ENCODE measurements at places on chromosomes 13 and 19. TPM values are rescaled to one million over a fixed set of nuclear protein-coding genes. Genes with fewer than 3 reads are reported as not detected.

DCUN1D2 gene
- total RNA-seq: 23.0 TPM

GRCh38 chr13:29743201-29743786 lies 107.1 kb downstream of the UBL3 start:
- H3K27me3 ChIP-seq: no peaks in the 10 kb centered on the region
- no peak for DNase-seq
- no peak overlapping the region for H3K4me3 ChIP-seq
- H3K4me1 ChIP-seq: no peaks in the 10 kb centered on the region

GRCh38 chr19:4052114-4052992 lies 14.3 kb downstream of the ZBTB7A start:
- H3K27ac ChIP-seq: no peak overlapping the region
- no peaks in the 10 kb centered on the region for H3K27me3 ChIP-seq
- DNase-seq: no peak
- H3K4me3 ChIP-seq: no peak overlapping the region

DNA sequence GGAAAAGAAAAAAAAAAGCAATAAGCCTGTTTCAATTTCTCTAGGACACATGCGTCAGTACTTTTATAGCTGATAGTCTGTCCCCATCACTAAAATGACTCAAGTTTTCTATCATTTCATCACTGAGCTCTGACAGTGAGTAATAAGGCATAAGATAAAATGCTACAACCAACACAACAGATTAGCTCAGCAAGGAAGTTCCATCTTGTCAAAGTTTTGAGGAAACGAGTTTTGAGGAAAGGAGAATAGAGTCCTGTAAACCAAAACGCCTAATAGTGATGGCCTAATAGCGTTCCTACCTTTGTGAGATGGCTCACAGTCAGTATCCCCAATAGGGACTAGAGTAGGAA lies 145.1 kb downstream of the LACC1 start:
- H3K27me3 ChIP-seq: peaks cover 12% of the 10 kb centered on the region
- no peak overlapping the region for H3K27ac ChIP-seq
- H3K4me1 ChIP-seq: no peaks in the 10 kb centered on the region
- no peak overlapping the region for H3K4me3 ChIP-seq
- DNase-seq: no peak

DNA sequence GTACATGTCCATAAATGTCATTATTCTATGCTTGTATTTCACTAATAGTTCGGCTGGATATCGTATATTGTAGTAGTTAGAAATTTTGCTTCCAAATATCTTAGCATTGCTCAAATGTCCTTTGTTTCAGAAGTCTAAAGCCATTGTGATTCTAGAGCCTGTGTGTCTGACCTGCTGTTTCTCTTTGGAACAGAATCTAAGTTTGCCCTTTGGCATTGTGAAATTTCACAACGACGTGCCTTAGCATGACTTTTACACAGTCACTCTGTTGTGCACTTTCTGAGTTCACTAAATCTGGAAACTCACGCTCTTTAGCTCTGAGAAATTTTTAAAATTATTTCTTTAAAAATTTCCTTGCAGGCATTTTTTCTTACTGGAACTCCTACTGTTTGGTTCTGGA lies 152.2 kb downstream of the TBC1D4 start:
- H3K36me3 ChIP-seq: no peaks in the 10 kb centered on the region
- no peaks in the 10 kb centered on the region for H3K27me3 ChIP-seq
- peaks cover 20% of the 10 kb centered on the region for H3K4me1 ChIP-seq
- DNase-seq: no peak
- no peak overlapping the region for H3K4me3 ChIP-seq
- H3K27ac ChIP-seq: no peak overlapping the region

PTGER1 gene
- not detected for total RNA-seq

- H3K4me1 ChIP-seq: no peaks in the 10 kb centered on the region
- no peak for DNase-seq
- no peak overlapping the region for H3K4me3 ChIP-seq
- no peaks in the 10 kb centered on the region for H3K36me3 ChIP-seq
- no peak overlapping the region for H3K27ac ChIP-seq
These were observed 95.6 kb upstream of the ZNF98 start for GRCh38 chr19:22517496-22518411.

GRCh38 chr13:48040896-48041295 lies 3.4 kb downstream of the NUDT15 start:
- no peak overlapping the region for H3K27ac ChIP-seq
- H3K36me3 ChIP-seq: peaks cover 5% of the 10 kb centered on the region
- DNase-seq: no peak
- no peak overlapping the region for H3K4me3 ChIP-seq

DNA sequence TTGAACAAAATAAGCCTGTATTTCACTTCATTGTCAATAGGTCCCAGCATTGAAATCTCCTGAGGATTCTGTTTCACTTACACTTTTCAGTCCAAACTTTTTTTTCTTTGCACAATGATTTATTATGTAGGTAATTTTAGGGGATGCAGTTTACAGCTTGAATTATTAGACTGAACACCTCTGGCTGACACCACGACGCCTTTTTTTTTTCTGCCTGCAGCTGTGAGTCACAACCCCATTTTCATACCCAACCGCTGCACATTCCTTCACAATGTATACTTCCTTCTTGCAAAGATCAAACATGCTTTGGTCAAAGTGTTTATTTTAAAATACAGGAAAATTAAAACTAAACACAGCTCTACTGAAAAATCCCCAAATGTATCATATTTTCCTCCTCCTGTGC lies 11.4 kb downstream of the ZIC2 start:
- H3K27me3 ChIP-seq: peaks cover 61% of the 10 kb centered on the region
- H3K4me1 ChIP-seq: peaks cover 40% of the 10 kb centered on the region
- H3K27ac ChIP-seq: no peak overlapping the region
- no peaks in the 10 kb centered on the region for H3K36me3 ChIP-seq

- peak overlapping the region; percentile 99 for H3K27ac ChIP-seq
- no peaks in the 10 kb centered on the region for H3K27me3 ChIP-seq
- peak overlapping the region; percentile 89 for H3K4me3 ChIP-seq
- H3K36me3 ChIP-seq: peaks cover 6% of the 10 kb centered on the region
- peaks cover 17% of the 10 kb centered on the region for H3K4me1 ChIP-seq
- DNase-seq: peak; percentile 14
These were observed 13.6 kb downstream of the ACP4 start for GRCh38 chr19:50803633-50804419.

FCAR gene
- total RNA-seq: not detected

- H3K4me3 ChIP-seq: no peak overlapping the region
- H3K36me3 ChIP-seq: no peaks in the 10 kb centered on the region
- DNase-seq: no peak
- H3K4me1 ChIP-seq: no peaks in the 10 kb centered on the region
- no peak overlapping the region for H3K27ac ChIP-seq
These were observed 197.9 kb upstream of the STARD13 start for GRCh38 chr13:33483471-33483870.

SKA3 gene
- total RNA-seq: 3.0 TPM

LILRA5 gene
- total RNA-seq: not detected

NFIC gene
- total RNA-seq: 17.8 TPM

GRCh38 chr13:35164324-35164932 lies 222.4 kb downstream of the NBEA start:
- H3K4me3 ChIP-seq: no peak overlapping the region
- no peaks in the 10 kb centered on the region for H3K36me3 ChIP-seq
- DNase-seq: peak; percentile 19
- no peaks in the 10 kb centered on the region for H3K4me1 ChIP-seq
- no peaks in the 10 kb centered on the region for H3K27me3 ChIP-seq
- H3K27ac ChIP-seq: no peak overlapping the region

GRCh38 chr19:30252214-30252613 lies 120.0 kb upstream of the ZNF536 start:
- no peak overlapping the region for H3K27ac ChIP-seq
- H3K4me3 ChIP-seq: no peak overlapping the region
- DNase-seq: no peak
- H3K36me3 ChIP-seq: no peaks in the 10 kb centered on the region

CBLC gene
- not detected for total RNA-seq

DNA sequence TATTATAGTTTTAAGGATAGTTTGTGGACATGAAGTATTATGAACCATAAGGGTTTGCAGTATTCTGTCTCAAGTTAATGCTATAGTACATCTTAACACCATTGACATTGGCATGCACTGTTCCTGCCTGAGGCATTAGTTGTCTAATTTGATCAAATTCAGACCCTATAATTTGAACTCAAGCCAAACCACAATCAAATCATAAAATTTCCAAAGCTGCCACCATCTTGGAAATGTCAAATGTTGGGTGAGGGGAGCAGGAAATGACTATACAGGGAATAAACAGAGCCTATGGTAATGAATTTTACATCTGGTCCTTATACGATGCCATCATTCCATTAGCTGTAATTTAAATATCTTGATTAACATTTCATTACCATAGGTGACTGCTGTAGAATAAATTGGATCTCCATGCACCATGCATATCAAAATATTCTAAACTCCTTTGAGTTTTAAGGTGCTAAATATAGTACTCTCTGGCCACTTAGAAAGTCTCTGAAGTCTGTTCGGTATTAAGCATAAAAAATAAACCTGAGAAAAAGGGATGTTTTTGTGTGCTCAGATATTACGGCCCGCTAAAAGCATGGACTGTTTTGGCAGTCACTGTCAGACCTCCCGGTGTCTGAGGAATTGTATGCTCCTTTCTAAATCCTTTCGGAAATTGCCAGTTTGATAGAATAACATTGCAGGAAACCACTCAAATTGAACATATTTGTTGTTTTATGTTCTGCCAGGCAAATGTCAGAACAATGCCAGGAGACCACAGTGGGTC lies 257.7 kb downstream of the SPRY2 start:
- DNase-seq: no peak
- H3K27me3 ChIP-seq: no peaks in the 10 kb centered on the region
- H3K27ac ChIP-seq: no peak overlapping the region
- H3K4me3 ChIP-seq: no peak overlapping the region

DNA sequence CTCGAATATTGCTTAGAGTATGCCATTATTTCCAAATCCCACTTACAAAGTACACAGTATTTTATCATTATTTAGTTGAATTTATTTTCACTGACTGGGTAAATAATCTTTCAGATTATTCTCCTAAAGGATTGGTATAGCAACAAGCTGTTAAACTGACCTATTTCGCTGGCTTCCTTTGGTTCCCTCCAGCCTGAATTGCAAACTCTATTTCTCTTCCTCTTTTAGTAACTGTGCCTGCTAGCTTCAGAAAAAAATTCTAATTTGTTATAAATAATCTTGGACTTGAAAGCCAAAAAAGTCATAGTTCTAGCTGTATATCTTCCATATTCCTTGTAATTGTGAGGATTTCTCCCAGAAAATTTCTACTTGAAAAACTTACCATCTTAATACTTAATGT lies 15.0 kb upstream of the CCNA1 start:
- H3K4me3 ChIP-seq: no peak overlapping the region
- DNase-seq: no peak
- H3K36me3 ChIP-seq: no peaks in the 10 kb centered on the region
- no peak overlapping the region for H3K27ac ChIP-seq
- H3K4me1 ChIP-seq: no peaks in the 10 kb centered on the region

HIF3A gene
- total RNA-seq: not detected
